ENCODE measurements at places on chromosomes 4 and X. TPM values are rescaled to one million over a fixed set of nuclear protein-coding genes. Genes with fewer than 3 reads are reported as not detected.

DNA sequence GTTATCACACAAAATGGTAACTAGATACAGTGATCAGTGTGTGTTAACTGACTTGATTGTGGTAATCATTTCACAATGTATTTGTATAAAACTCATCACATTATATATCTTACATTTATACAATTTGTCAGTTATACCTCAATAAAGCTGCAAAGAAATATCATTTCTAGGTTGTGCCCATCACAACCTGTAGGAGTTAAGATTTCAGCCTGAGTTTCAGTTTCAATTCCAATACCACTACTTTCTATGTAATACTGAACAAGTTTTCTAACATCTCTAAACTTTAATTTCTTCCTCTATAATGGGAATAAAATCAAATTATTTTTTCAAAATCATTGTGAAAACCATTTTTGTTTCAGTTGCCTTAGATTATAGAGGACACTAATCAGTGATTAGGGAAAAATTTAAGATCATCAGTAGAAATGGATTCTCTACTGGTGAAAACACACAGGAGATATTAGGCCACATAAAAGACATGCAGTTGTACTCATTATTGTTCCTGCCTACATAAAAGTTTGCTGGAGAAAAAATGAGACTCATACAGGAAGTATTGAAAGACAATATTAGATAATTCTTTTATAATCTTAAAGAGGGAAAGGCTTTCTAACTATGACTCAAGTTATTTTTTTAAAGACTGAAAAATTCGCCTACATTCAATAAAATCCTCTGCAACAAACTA is 18.4 kb upstream of the TBC1D1 start:
- DNase-seq = no peak

DIPK2B gene
- not detected for total RNA-seq

TCEAL6 gene
- not detected for total RNA-seq

AMTN gene
- not detected for total RNA-seq

RHOXF1 gene
- not detected for total RNA-seq

Measured in GM12878 (cell line).